ENCODE measurements at places on chromosomes 2 and 18.

GRCh38 chr2:35463805-35464596 is 891.6 kb upstream of the CRIM1 start:
- H3K4me1 ChIP-seq, result no peaks in the 10 kb centered on the region
- H3K27me3 ChIP-seq, result no peaks in the 10 kb centered on the region
- H3K27ac ChIP-seq, result no peak overlapping the region
- DNase-seq, result no peak
- no peaks in the 10 kb centered on the region for H3K36me3 ChIP-seq

GRCh38 chr18:44781886-44782285 is 101.2 kb downstream of the SETBP1 start:
- peaks cover 32% of the 10 kb centered on the region for H3K27me3 ChIP-seq
- peaks cover 5% of the 10 kb centered on the region for H3K4me1 ChIP-seq
- no peaks in the 10 kb centered on the region for H3K36me3 ChIP-seq
- H3K4me3 ChIP-seq, result no peak overlapping the region
- DNase-seq, result no peak
- H3K27ac ChIP-seq, result no peak overlapping the region

GRCh38 chr2:162928356-162928755 is 89.8 kb upstream of the KCNH7 start:
- no peak for DNase-seq
- H3K27me3 ChIP-seq, result no peaks in the 10 kb centered on the region
- no peak overlapping the region for H3K27ac ChIP-seq

- H3K27ac ChIP-seq, result no peak overlapping the region
- H3K27me3 ChIP-seq, result no peaks in the 10 kb centered on the region
- no peaks in the 10 kb centered on the region for H3K36me3 ChIP-seq
- H3K4me1 ChIP-seq, result no peaks in the 10 kb centered on the region
Observed at GRCh38 chr2:137185378-137186078, 420.2 kb downstream of the THSD7B start.

- H3K27me3 ChIP-seq, result no peaks in the 10 kb centered on the region
- peak overlapping the region; percentile 95 for H3K4me3 ChIP-seq
- peaks cover 61% of the 10 kb centered on the region for H3K4me1 ChIP-seq
- H3K27ac ChIP-seq, result peak overlapping the region; percentile 98
Observed at GRCh38 chr2:43224571-43225092, 1.8 kb downstream of the ZFP36L2 start.

GRCh38 chr2:3000125-3000524 is 377.5 kb downstream of the EIPR1 start:
- H3K36me3 ChIP-seq, result no peaks in the 10 kb centered on the region
- peaks cover 14% of the 10 kb centered on the region for H3K27me3 ChIP-seq
- no peak overlapping the region for H3K4me3 ChIP-seq
- H3K4me1 ChIP-seq, result peaks cover 2% of the 10 kb centered on the region

DNA sequence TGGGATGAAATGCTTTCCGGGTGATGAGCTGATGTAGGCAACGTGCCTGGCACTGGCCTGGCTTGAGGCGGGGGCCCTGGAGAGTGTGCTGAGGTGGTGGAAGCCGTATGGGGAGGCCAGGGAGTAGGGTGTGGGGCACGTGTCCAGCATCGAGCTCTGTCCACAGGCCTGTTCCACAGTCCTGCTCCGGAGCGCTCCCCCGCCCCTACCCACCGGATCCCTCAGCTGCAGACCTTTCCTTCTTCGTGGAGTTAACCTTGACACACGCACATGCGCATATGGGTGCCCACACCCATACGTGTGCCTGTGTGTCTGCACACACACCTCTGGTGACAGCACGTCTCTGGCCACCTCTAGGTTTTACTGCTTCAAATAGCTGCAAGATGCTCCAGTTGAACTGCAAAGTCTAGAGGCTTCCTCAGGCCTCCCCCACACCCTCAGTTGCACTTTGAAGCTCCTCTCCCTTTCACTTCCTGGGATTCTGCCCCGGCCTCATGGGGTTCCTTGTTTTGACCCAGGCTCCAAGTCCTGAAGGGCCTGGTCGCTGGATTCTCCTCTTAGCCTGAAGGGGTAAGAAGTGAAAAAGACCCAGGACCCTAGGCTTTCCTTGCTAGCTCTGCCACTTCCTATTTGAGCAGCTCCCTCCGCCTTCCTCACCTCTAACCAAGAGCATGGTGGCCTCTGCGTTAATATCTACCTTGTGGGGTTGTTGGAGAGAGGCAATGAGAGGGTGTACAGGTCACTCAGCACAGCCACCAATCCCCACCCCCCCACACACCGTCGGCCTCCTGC is 49.5 kb downstream of the INHBB start:
- DNase-seq, result peak; percentile 2
- no peak overlapping the region for H3K4me3 ChIP-seq
- no peak overlapping the region for H3K27ac ChIP-seq
- H3K4me1 ChIP-seq, result no peaks in the 10 kb centered on the region

GRCh38 chr2:24085200-24085489 is 511 bp upstream of the TP53I3 start:
- no peak for DNase-seq
- no peaks in the 10 kb centered on the region for H3K27me3 ChIP-seq
- H3K36me3 ChIP-seq, result peaks cover 14% of the 10 kb centered on the region
- peak overlapping the region; percentile 84 for H3K4me3 ChIP-seq

DNA sequence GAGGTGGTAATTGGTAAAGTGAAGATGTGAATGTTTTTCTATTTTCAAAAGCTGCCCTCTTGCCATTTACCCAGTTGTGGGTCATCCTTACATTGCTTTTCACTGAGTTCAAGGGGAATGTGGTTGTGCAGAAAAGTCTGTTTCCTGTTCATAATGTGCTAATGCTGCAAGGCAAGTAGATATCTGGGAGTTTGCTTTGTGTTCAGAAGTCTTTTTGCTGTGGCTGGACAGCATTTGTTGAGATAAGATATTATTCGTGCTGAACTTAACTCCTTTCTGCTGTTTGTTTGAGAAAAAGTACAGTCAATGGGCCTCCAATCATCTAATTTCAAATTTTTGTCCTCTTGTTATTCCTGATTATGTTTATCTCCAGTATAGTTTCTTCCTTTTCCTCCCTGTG is 263.2 kb downstream of the LTBP1 start:
- no peak for DNase-seq
- no peaks in the 10 kb centered on the region for H3K36me3 ChIP-seq
- no peaks in the 10 kb centered on the region for H3K27me3 ChIP-seq
- peaks cover 2% of the 10 kb centered on the region for H3K4me1 ChIP-seq
- no peak overlapping the region for H3K4me3 ChIP-seq
- H3K27ac ChIP-seq, result no peak overlapping the region

DNA sequence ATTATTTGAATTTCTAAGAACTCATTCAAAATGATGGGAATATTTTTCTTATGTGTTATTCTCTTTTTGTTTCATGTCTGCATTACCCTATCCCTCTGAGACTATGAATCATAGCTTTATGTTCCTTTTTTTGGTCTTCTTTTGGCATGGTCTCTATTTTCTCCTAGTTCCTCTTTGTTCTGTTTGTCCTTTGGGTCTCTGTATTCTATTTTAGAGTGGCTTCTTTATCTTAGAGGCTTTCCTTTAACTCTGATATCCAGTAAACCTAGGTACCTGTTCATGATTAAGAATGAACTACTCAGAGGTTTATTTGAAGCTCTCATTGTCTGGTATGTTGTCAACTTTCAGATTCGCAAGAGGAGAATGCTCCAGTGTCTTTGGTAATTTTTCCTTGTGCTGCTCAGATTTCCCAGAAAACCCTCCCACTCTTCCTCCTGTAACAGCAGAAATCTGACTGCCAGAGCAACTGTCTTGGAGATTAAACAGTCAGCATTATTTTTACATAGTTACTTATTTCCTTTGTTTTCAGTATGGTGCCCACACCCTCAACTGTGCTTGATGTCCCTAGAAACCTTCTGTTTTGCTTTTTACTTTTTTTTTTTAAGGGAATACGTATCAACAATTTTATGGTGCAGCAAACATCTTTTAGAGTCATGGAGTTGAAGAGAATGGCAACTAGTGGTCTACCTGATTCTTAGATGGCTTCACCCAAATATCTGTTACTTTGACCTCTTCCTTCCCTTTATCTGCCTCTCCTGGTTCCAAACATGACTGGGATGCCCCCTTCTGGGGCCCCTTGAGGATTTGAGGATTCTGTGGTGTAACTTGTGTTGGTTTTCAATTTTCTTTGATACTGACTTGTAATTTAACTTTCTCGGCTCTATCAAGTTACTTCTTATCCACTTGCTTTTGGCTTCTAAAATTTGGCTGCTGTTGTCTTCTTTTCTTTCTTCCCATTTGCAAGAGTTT is 92.0 kb downstream of the DPP10 start:
- no peak for DNase-seq
- no peak overlapping the region for H3K4me3 ChIP-seq
- H3K4me1 ChIP-seq, result no peaks in the 10 kb centered on the region
- no peak overlapping the region for H3K27ac ChIP-seq

DNA sequence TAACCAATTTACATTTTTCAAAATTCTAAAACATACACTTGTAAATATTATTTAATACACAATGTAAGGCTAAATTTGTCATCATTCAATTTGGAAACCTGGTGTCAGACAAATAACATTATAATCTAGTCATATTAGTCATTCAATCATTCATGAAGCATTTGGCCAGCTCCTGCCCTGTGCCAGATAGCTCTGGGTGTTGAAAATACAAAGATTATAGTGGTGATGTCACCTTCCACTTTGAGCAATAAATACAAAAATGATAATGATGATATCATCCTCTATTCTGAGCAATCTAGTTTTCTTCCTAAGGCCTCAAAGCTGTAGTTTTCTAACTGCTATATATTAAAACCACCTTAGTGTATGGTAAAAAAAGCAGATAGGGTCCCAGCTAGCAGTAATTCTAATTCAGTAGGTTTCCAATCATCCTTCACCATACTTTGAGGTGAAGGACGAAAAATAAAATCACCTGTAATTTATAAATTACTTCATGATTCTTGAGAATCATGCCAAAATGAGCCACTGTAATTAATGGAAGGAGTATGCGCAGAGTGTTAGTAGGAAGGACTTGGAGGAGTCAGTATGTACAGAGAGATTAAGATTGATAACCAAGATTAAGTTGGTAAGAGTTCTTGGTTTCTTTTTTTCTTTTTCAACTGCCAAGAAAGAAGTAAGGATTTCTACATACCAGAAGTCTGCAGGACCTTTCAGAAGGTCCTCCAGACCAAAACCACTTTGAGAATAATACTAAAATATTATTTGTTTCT is 23.2 kb downstream of the MEMO1 start:
- no peak for DNase-seq
- no peaks in the 10 kb centered on the region for H3K27me3 ChIP-seq
- H3K36me3 ChIP-seq, result peaks cover 34% of the 10 kb centered on the region
- H3K4me1 ChIP-seq, result peaks cover 41% of the 10 kb centered on the region

DNA sequence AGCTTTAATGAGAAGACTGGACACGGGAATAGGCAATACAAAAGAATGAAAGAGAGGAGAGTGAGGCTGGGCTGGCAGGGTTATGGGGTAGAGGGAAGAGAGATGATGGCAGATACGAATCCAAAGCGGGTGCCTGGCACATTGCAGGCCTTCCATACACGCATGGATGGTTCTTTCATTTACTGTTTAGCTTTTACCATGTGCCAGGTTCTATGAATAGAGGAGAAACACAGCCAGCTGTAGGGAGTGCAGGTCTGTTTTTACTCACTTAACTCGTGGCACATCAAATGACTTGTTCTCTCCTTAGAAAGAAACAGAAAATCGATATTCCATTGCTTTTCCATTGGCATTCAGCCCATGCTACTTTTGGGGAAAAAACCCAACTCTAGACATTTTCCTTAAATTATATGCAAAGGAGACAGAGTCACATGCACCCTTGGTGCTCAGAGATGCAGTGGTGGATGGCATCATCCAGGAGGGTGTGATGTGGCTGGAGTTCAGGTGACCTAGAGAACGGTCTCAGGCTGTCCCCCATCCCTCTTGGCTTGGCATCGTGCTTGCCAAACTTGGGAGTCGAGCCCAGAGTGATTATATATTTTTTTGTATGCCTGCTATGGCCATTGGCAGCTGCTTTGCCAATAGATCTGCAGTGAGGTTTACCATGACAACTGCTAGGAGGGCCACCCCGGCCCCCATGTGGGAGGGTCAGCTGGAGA is 6.2 kb downstream of the LTBP1 start:
- H3K4me1 ChIP-seq, result peaks cover 7% of the 10 kb centered on the region
- peaks cover 41% of the 10 kb centered on the region for H3K27me3 ChIP-seq
- H3K4me3 ChIP-seq, result no peak overlapping the region
- H3K36me3 ChIP-seq, result no peaks in the 10 kb centered on the region
- no peak for DNase-seq
- no peak overlapping the region for H3K27ac ChIP-seq

- no peak for DNase-seq
- peaks cover 44% of the 10 kb centered on the region for H3K4me1 ChIP-seq
- H3K36me3 ChIP-seq, result no peaks in the 10 kb centered on the region
- no peak overlapping the region for H3K4me3 ChIP-seq
- H3K27ac ChIP-seq, result no peak overlapping the region
- H3K27me3 ChIP-seq, result no peaks in the 10 kb centered on the region
Observed at GRCh38 chr2:24626131-24626530, 135.1 kb downstream of the NCOA1 start.

DNA sequence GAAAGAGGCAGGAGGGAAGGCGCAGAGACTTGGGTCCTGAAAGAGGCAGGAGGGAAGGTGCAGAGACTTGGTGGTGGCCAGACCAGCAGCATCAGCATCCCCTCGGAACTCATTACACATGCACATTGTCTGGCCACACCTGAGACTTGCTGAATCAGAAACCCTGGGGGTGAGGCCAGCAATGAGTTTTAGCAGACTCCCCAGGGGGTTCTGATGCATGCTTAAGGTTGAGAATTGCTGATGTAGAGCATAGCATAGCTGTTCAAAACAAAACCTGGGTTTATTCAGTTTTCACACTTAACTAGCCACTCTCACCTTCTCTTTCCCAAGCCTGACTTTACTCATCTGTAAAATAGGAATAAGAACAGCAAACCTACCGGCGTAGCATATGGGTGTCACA is 122.9 kb downstream of the MRO start:
- no peaks in the 10 kb centered on the region for H3K36me3 ChIP-seq
- no peak for DNase-seq
- H3K27ac ChIP-seq, result no peak overlapping the region
- no peak overlapping the region for H3K4me3 ChIP-seq
- H3K27me3 ChIP-seq, result peaks cover 10% of the 10 kb centered on the region
- H3K4me1 ChIP-seq, result no peaks in the 10 kb centered on the region

DNA sequence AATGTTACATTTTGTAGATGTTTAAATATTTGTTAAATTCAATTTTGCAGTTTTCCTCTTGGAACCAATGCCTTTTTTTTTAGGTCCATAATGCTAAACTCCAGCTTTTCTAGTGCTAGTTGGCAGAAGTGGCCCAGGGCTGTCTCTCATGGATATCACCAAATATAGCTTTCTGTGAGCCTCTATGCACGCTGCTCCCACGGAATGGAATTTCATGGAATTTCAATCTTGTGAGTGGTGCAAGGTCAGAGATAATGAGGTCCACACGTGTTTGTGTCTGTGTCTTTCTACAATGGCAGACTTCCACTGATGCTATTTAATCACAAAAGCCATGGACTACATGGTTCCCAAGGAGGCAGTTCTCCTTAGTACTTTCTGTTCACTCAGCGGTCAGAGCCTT is 191.5 kb upstream of the PARD3B start:
- no peak for DNase-seq
- H3K27ac ChIP-seq, result no peak overlapping the region
- no peak overlapping the region for H3K4me3 ChIP-seq
- H3K27me3 ChIP-seq, result peaks cover 25% of the 10 kb centered on the region
